ENCODE measurements at places on chromosomes 13 and 19.

DNA sequence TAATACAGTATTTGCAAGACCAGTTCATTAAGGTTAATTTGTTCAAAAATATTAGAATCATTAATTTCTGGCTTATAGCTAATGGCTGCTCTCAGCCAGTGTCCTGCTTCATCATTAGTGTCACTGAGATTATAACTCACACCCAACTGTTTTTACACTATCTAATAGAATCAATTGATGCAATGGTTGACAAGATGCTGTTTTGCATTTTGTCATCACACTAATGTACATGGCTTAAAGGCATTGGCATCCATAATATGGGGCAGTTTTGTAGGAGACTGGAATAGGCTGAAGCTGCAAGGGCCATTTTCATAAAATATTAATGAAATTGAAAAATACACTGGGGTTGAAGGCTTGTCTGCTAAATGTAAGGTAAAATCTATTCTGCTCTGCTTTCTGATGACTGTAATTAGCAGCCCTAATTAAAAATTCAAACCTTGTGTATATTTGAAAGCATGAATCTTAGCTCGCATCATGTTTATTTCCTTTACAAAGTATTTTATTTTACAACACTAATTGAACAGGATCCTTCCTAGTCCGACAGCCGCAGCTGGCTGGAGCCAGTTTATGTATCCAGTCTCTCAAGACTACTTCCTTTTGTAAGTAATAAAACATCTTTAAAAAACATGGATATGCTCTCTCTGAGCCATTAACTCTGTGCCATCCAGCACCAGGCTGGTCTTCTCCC, 296.7 kb downstream of the POU4F1 start:
- DNase-seq: no peak

DNA sequence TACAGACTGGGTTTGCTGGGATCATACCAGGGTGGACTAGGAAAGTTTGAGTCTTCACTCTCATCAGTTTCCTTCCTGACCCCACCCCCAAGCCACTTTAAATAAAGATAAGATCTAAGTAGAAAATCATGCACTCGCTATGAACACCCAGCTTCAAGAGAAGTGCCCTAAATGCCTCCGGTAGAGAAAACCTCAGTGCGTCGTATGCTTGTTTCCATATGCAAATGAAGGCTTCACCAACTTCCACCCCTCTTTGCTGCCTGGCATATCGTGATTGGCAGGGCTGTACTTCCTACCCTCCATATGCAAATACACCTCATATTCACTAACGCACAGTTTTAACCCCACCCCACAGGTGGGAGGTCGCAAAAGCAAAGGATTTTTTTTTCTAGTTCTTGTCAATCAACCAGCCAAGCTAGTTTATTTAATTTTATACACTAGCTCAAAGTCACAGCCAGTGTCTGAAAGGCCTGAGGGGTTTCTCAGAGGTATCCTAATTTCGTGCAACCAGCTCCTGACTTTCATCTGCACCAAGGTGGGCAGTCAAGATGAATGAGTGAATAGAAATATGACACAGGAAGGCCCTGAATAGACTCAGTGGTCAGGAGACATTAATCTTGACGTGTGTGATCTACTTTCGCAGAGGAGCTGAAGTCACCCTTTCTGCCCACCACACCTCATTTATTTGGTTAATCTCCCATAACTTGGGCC, 121.1 kb upstream of the TSHZ3 start:
- DNase-seq: no peak

DNA sequence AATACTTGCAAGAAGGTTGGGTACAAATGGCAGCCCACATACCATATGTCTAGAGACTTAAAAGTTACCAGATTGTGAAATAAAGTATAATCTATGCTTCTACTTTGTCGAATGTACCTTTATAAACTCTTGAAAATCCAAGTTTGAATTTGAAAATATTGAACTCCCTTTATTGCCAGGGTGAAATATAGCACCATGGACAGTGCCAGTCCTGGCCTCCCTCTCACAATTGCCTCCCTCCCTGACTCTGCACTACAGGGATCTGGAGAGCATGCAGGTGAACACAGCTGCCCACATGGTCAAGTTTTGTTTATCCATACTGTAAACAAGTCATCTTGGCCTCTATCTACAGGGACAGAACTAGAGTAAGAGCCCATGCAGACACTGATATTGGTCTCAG, 394.1 kb upstream of the SLITRK6 start:
- DNase-seq: no peak

- no peak for DNase-seq
Measured at GRCh38 chr13:33485247-33485646, 199.7 kb upstream of the STARD13 start.

DNA sequence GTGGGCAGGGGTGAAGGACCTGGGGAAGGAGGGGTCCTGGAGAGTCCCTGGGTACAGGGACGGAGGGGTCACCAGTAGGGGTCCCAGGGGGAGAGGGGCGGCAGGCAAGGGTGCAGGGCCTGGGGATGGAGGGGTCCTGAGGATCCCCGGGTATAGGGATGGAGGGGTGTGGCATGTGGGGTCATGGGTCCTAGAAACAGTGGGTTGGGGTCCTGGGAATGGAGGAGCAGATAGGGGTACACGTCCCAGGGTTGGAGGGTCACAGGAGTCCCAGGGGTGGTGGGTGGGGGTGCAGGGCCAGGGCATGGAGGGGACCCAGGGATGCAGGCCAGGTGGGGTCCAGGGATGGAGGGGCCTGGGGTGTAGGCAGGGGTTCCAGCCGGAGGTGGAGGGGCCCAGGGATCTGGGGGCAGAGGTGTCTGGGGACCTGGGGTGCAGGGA, 1.4 kb downstream of the BTBD2 start:
- DNase-seq: no peak
